ENCODE measurements at places on chromosomes 6 and 20.

- DNase-seq: no peak
Measured at GRCh38 chr6:20173833-20174792, 38.2 kb downstream of the MBOAT1 start.

DNA sequence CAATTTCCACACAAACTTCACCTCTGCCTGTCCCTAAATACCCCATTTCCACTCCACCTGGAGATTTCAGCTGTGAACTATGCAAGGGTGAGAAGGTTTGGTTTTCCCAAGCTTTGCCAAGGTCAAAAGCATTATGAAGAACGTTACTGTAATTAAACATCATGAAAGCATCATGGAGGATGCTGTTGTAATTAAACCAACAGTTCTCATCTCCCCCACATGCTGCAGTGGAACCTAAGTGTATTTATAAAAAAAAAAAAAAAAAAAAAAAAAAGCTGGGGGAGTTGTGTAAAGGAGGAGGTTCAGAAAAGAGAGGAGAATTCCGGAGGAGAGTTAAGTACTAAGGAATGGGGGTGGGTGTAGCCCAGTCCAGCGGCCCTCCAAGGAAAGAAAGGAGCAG, 474.9 kb upstream of the JARID2 start:
- no peak for DNase-seq

- no peak for DNase-seq
Measured at GRCh38 chr20:25553819-25554296, 31.5 kb downstream of the NINL start.

DNA sequence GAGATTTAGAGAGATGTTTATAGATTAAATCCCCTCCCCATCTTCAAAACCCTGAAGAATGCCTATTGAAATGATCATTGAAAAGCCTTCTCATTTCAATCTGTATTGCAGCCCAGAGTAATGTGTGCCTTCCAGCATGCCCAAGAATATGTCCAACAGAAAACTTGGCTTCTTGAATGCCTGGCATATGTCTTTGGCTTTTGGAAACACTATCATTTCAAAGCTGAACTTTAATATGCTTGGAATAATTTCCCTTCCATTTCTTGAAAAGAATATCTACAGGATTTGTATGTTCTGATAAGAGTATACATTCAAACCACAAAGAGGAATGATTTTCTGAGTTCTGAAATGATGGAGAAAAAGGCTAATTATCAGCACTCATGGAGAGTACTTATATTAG, 11.9 kb upstream of the PBOV1 start:
- DNase-seq: no peak

- DNase-seq: no peak
Measured at GRCh38 chr6:38637756-38638155, 2.0 kb downstream of the BTBD9 start.

DNA sequence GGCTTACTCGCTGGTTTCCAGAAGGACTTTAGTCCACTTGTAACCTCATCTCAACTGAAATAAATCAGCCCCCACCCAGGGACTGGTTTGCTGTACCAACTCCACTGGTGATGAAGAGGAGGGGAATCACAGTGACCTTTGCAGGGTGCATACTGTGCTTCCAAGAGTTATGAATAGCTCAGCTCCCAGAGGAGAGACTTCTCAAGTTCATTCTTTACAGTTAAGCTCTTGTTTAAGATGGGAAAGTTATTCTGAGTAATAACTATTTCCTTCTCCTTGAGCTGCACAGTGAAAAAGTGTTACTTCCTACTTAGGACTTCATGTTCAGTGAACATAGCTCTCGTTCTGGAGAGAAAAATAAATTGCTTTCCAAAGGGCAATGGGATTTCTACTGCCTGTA, 166.5 kb upstream of the ECI2 start:
- no peak for DNase-seq

- no peak for DNase-seq
Measured at GRCh38 chr6:33944686-33945411, 141.0 kb upstream of the MLN start.

DNA sequence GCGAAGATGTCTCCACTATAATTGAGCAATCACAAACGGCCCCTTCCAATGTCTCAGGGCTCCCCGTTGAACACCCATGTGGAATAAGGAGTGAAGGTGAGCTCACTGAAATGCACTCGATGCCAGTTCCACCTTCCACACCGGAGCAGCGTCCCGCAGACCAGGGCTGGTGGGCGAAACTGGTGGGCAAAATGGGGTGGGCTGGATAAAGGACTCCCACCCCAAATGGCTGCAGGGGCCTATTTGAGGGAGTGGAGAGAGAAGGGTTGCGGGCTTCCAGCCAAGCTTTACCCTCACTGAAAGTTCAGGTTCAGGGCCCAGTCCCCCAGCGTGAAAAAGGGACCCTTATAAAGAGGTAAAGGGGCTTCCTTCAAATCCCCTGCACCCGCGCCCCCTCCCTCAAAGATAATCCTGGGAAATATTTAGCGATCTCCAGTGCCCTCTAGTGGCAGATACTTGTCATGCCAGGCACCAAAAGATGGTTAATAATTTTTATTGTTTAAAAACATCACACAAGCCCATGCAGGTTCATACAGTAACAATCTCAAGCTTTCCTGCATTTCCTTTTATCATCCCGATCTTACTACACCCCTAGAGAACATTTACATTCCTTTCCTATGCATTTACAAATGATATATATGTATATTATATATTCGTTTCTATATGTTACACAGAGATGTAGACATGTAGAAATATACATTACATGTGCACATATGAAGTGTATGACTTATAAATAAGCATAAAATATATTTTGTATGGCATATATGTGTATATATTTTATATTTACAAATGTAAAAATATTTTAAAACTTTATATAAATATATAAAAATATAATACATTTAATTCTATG, 58.2 kb upstream of the NKX2-2 start:
- DNase-seq: no peak

- DNase-seq: no peak
Measured at GRCh38 chr6:55713436-55713835, 134.4 kb upstream of the HMGCLL1 start.

GRCh38 chr6:42820512-42821340, 38.9 kb downstream of the BICRAL start:
- no peak for DNase-seq

GRCh38 chr6:104402572-104402971, 457.1 kb downstream of the HACE1 start:
- no peak for DNase-seq

DNA sequence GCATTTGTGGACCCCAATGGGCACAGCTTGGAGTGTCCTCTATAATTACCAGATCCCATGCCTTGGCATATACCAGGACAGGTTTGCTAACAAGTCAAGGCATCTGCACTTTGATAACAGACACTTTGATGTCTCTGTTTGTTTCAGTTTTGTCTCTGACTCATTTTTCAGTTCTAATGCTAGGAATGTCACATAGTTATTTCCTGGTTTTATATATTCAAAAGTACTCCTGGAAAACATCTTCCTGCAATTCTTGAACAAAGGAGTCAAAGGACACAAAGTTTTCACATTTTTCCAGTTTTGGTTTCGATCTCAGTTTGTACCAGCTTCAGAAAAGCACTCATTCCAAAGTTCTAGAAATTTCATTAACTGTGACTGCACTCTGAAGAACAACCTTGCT, 188.1 kb downstream of the FOXC1 start:
- DNase-seq: no peak

- DNase-seq: no peak
Measured at GRCh38 chr6:83062225-83062624, 3.4 kb downstream of the UBE3D start.

DNA sequence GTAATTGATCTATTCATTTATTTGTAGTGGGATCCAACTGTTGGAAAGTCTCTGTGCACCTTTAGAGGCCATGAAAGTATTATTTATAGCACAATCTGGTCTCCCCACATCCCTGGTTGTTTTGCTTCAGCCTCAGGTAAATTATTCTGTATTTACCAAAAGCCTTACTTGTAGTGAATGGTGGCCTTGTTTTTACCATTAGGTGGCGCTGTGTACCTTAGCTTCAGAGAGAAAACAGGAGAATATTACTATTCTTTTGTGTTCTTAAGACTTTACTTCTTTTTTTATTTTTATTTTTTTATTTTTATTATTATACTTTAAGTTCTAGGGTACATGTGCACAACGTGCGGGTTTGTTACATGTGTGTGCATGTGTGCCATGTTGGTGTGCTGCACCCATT, 23.7 kb downstream of the PEX7 start:
- no peak for DNase-seq

GRCh38 chr6:131947986-131948661, 3.0 kb downstream of the CCN2 start:
- DNase-seq: no peak

DNA sequence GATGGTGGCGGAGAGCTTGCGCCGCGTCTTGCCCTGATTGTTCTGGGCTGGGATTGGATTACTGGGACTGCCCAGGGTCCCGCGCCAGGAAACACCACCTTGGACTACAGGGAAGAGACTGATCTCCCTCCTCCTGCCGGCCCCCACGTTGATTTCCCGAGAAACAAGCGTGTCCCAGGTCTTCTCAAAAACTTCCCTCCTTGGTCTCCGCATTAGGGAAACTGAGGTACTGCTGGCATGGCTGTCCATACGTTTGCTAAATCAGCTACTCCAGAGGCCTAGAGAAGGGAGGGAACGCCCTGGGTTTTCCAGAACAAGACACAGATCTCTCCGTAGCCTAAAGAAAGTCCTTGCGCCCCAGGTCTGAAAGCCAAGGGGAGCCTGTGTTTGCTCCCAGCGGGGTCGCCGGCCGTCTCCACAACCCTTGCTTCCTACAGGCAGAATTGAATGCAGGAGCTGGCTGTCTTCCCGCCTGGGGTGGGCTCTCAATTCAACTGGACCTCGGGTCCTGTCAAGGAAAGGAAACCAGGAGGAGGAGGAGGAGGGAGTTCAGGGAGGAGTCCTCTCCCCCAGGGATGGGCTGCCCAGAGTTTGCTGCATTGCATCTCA, 29.2 kb downstream of the TFAP2A start:
- DNase-seq: no peak

DNA sequence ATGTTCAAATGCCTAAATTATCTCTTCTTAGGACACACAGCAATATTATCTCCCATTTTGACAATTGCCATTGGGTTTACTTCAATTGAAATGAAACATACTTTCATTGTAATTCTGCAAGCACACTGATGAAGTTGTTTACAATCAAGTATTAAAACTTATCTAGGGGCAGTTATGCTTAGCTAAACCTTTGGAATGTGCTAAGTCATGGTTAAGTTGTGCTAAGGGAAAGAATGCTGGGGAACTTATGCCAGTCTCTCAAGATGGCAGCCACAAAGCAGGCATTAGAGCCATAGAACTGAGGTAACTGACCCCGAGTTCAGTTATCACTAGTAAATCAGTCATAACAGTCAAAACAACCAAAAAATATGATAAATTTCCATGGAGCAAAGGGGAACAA, 59.1 kb upstream of the NT5E start:
- no peak for DNase-seq

- no peak for DNase-seq
Measured at GRCh38 chr6:114304304-114304887, 38.4 kb downstream of the HS3ST5 start.

DNA sequence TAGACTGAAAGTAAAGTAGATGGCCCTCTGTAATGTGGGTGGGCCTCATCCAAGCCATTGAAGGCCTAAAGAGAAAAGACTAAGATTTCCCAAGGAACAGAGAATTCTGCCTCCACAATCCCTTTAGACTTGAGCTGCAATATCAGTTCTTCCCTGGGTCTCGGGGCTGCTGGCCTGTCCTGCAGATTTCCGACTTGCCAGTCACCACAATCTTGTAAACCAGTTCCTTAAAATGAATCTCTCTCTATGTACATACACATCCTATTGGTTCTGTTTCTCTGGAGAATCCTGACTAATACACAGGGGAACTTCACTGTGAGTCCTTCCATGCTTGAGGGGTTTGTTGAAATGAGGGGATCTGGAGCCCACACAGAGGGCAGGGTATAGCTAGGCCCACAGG, 12.9 kb downstream of the CCDC170 start:
- no peak for DNase-seq

GRCh38 chr6:39999006-39999867, 65.0 kb upstream of the MOCS1 start:
- DNase-seq: no peak

GRCh38 chr6:144718431-144718830, 433.3 kb downstream of the UTRN start:
- DNase-seq: no peak

All from CD4-positive, alpha-beta T cell treated with Interleukin-15 for 1 hour (primary cell).